ENCODE measurements at places on chromosomes 1 and 21.

GRCh38 chr1:209885403-209886218 is 52.4 kb upstream of the SYT14 start:
- no peak for DNase-seq

- peak; percentile 45 for DNase-seq
Observed at GRCh38 chr1:180947901-180948640, 35.4 kb downstream of the KIAA1614 start.

DNA sequence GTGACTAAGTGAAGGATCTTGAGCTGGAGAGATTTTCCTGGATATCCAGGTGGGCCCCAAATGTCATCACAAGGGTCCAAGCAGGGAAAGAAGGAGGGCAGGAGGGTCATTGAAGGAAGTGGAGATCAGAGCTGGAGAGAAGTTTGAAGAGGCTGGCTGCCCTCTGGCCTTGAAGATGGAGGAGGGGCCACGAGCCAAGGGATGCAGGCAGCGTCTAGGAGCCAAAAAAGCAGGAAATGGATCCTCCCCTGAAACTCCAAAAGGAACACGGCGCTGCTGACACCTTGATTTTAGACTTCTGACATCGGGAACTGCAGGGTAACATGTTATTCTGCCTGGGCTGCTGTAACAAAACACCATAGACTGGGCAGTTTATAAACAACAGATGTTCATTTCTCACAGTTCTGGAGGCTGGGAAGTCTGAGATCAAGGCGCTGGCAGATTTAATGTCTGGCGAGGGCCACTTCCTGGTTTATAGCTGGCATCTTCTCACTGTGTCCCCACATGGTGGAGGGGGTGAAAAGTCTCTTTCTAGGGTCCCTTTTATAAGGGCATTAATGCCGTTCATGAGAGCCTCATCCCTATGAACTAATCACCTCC is 28.8 kb upstream of the ZBTB21 start:
- no peak for DNase-seq

- no peak for DNase-seq
Observed at GRCh38 chr1:211739671-211740411, 64.4 kb upstream of the NEK2 start.

DNA sequence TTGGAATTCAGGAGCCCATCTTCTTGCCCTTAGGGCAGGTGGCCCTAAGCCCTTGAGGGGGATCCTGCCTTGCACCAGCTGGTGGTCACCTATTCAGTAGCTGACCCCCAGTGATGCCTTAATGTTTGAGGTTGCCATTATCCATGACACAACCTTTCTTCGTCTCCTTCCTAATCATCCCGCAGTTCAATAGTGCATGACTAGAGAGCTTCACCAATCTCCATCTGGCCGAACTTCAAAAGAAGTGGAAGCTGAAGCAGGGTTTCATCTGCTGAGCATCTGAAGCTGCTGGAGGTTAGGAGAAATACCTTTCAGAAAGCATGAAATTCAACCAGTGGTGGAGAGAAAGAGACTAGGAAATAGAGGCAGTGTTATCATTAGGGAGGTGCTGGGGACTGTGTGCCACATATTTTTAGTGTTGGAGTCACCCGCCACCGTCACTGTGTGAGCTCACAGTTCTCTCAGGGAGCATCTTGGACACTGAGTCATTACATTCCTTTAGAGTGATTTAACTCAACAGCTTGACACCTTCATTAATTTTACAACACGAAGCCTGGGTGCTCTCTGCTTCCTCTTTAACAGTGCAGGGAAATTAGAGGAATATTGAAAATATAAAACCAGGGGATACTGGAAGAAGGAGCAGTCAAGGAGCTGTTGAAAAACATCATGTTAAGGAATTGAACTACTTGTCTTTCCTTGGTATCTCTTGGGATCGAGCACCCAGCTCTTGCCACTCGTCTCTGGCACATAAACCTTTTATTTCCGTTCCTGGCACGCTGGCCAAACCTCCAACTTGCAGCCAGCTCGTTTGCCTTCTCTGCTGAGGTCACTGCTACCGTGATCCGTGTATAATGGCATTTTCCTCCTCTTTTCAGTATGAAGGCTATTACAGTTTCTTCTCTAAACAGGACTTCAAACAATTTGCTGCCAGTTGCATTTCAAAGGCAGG is 53.6 kb downstream of the PEX14 start:
- DNase-seq, result no peak

GRCh38 chr1:184624051-184624450 is 130.6 kb downstream of the EDEM3 start:
- DNase-seq, result no peak

- no peak for DNase-seq
Observed at GRCh38 chr1:223041481-223041880, 101.6 kb downstream of the TLR5 start.

DNA sequence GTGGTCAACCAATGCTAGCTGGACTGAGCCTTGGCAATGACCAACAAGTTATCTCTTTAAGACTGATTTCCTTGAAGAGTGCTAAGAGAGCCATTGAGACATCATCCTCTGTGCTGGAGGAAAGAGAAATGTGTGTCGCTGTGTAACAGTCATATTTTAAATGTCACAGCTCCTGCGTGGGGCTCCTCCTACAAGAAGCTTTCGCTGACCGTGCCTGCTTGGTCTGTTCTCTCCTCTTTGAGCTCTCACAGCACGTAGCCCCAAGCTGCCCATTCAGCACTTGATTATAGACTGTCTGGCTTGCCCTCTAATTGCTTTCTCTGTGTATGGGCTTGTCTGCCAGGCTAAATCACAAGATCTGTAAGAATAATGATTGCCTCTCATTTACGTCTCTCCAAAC is 221.3 kb downstream of the FOXD2 start:
- peak; percentile 65 for DNase-seq

GRCh38 chr1:20390589-20391331 is 95.2 kb downstream of the CAMK2N1 start:
- no peak for DNase-seq

DNA sequence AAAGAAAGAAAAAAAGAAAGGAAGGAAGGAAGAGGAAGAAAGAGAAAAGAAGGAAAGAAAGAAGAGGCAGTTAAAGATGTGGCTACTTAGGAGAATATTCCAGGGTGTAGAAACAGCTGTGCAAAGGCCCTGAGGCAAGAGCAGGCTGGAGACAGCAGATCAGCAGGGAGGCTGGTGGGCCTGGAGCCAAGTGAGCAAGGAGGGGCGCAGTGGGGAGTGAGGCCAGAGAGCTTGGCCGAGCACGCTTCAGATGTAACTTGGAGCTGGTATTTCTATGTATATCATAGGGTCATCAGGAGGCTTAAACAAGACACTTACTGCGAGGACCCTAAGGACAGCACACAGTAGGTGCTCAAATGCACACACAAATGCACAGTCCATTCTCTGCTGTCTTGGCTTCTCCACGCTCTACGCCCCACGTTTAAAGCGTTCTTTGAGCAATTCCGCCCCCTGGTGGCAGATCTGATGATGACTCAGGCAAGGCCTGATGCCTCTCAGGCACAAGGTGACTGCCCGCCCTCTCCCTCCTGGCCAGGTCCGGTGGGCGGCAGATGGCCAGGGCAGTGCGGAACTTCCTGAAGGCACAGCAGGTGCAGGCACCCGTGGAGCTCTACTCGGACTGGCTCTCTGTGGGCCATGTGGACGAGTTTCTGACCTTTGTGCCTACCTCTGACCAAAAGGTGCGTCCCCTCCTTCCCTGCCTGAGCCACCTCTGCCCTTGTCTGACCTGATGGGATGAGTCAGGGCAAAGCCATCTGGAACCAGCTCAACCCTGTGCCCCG is 11.9 kb upstream of the PADI3 start:
- DNase-seq, result peak; percentile 86

GRCh38 chr1:221263831-221264767 is 384.9 kb downstream of the HLX start:
- peak; percentile 81 for DNase-seq

- no peak for DNase-seq
Observed at GRCh38 chr1:206935491-206936067, 10.7 kb downstream of the PIGR start.

DNA sequence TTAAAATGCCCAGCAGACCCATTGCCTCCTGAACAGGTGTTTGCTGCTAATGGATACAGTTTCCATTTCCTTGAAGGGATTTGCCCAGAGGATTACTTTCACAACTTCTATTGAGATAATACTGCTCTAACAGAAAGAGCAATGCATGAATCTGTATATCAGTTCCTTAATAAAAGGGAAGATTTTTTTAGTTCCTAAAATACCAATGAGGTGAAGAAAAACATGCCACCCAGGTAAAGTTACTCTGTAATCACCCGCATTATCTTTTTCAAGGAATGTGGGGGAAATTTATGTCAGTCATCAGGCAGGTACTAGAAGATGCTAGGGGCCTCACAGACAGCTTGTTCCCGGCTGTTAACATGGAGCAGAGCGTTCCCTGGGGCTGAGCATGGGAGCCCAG is 41.1 kb downstream of the KCNJ15 start:
- no peak for DNase-seq

DNA sequence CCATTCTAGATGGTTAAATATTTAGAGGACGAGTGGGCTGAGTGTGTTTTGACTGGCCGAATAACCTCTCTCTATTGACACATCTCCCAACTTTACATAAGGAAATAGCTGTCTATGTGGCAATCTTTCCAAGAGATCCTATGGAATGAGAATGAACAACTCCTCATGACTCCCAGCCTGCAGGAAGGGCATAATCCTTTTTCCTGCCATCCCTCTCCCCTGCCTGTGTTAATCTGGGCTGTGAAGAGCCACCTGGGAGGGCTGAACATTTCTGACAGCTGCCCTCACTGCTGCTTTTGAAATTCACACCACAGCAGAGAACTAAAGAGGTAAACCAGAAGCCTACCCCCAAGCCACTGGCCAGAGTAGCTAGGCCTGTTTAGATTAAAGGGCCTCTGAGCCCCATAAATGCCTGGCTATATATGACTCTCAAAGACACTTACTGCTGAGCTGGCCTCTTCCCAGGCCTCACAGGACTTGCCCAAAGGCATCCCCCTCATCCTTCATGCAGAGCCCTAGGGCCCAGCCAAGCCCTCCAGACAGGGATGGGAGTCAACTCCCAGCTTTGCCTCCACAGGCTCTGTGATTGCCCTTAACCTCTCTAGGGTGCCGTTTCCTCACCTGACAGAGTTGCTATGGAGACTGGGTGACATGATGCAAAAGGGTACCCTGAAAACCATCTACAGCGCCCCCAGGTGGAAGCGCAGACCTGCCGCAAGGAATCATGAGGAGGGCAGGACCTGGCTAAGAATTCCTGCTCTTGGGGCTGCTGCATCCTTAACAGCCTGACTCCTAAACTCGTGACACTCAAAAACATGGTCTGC is 42.0 kb upstream of the LDLRAP1 start:
- DNase-seq, result no peak

DNA sequence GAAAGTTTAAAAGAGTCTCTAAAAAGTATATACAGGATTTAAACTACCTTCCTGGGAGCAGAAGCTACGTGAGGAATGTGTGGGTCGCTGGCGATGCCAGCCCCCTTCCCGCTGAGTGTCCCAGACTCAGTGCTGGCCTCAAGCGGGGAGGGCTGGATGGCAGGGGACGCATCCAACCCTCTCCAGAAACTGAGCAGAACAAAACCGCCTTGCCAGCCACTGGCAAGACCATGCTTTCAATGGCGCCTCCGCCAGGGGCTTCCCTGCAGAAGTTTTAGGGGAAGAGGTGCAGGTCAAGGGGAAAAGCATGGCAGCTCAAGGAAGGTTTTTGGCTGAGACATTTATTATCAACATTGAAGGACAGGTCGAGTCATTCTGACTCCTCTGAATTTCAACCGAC is 26.1 kb downstream of the NADK start:
- no peak for DNase-seq

- DNase-seq, result no peak
Observed at GRCh38 chr21:26199456-26199855, 28.9 kb upstream of the APP start.

DNA sequence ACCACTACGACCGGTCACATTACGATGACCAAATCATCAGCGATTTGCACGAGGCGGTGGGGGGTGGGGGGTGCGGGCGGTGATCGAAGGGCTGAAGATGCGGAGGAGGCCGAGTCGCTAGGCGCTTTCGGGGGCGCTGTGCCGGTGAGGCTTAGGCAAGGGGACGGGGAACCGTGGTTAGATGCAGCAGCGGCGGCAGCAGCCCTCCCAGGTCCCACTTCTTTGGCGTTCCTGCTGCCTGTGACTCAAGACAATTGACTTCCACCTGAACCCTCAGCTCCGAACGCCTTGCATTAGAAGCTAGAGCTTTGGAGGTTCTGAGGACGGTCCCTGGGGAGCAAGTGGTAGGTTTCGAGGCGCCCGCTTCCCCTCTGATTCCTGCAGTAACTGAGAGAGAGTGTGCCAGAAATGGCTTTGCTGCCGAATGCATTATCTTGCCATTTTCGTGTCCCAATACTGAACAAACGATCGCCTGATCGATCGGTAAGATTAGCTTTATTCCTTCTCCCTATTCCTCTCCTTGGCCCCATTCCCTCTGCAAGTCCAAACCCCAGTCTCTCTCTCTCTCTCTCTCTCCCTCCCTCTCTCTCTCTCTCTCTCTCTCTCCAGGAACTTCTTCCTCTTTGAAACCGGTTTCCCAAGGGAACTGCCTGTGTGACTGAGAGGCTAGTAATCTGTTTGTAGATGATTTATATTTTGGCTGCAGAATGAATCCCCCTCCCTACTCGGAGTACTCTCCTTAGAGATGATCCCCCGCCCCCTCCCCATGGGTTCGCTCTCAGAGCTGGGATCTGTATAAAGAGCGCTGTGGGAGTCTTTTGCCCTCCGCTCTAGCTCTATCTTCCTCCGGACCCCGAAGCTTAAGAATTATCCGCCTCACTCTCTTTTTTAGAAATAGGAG is 735 bp upstream of the BRINP3 start:
- peak; percentile 68 for DNase-seq

DNA sequence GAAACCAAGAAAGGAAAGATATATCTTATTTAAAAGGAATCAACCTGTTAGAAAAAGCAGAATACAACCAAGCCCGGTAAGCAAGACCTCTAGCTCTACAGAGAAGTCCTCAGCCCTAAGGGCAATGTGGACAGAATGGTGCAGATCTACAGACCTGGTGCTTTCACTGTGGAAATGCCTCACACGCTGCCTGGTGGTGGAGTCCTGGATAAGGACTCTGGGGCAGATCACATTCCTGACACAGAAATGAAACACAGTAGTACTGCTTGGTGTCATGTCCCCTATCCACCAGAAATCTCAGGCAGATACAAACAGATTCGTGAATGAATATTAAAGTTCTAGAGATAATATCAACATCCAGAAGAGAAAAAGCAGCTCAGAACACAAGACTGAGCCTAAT is 6.8 kb downstream of the CNN3 start:
- DNase-seq, result no peak

GRCh38 chr21:34075091-34075425 is 1.7 kb downstream of the MRPS6 start:
- no peak for DNase-seq

- no peak for DNase-seq
Observed at GRCh38 chr1:240927821-240928220, 315.9 kb upstream of the GREM2 start.

DNA sequence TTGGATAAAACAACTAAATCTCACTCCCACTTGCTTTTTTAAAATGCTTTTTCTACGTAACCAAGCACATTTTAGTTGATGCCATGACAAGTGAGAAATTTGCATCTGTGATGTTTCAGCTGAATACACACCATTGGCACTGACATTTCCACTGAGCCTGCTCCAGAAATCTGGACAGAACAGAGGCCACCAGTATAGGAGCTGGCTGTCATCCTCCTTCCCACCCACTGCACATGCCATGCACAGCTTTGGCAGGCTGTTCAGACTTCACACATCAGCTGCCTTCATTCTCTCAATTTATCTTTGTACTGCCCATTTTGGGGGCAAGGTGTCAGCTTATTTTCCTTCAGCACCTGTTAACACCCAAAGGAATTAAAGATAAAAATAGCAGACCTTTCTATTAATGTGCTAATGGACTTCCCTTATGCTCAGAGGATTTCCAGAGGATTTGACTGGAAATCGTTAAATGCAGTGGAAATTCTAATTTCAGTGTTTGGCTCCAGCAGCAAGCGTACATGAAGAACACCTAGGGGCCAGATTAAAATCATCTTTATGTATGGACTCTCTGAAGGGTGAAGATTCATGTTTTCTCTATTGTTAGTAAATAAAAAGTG is 12.9 kb upstream of the PODN start:
- DNase-seq, result peak; percentile 63
